Stimulated activated CD8-positive, alpha-beta memory T cell treated with anti-CD3 and anti-CD28 coated beads, Interleukin-2, amount 100 ng/mL, for 1 hour (primary cell): ENCODE measurements at places on chromosomes 16 and 17.

- DNase-seq: no peak
Measured at GRCh38 chr17:4551141-4551540, 4.0 kb downstream of the MYBBP1A start.

- DNase-seq: no peak
Measured at GRCh38 chr17:9237661-9238301, 216.5 kb downstream of the NTN1 start.

GRCh38 chr17:78133179-78133951 is 2.8 kb downstream of the TMC8 start:
- DNase-seq: no peak

DNA sequence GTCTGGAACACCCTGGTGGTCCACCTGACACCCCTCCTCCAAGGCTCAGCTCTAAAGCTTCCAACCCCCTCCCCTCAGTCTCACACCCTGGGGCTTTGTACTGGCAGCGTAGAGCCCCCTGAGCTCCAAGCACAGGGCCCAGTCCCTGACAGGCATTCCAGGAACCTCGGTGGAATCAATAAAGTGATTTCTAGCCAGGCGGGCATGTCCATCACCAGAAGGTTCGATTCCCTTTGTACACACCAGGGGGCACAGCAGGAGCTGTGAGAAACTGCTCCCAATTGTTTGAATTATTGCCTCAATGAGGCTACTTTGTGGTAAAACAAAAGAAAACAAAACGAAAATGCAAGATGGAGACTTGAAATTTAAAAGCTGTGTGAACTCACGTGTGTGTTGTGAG is 51.8 kb downstream of the SMPD3 start:
- peak; percentile 19 for DNase-seq

GRCh38 chr17:47275245-47275984 is 21.8 kb downstream of the ITGB3 start:
- no peak for DNase-seq

- no peak for DNase-seq
Measured at GRCh38 chr17:7838090-7839075, 4.4 kb downstream of the KDM6B start.

DNA sequence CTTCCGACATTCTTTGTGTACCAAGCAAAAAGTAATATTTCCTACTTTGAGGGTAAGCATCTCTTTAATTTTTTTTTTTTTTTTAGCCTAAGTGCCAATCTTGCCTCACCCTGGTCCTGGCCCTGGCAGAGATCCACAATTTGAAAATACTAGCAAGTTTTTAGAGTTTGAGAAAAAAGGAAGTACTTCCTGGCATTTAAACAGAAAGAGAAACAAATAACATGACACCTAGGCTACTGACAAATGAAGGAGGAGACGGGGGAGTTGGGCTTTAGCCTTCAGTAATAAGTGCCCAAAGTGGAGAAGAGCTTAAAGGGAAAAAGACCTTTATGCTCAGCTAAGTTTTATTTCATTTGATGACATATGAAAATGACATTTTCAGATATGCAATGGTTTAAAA is 92.8 kb downstream of the HS3ST3A1 start:
- no peak for DNase-seq

DNA sequence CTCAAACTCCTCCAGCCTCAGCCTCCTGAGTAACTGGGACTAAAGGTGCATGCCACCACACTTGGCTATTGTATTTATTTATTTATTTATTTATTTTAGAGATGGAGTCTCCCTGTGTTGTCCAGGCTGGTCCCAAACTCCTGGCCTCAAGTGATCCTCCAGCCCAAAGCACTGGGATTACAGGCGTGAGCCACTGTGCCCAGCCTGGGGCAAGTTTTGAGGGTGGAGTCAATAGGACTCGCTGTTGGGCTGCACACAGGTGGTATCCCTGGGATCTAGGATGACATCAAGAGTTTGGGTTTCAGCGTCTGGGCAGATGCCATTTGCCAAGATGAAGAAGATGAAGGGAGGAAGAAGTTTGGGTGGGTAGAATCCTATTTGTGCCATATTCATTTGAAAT is 213.9 kb downstream of the GSG1L start:
- DNase-seq: no peak

DNA sequence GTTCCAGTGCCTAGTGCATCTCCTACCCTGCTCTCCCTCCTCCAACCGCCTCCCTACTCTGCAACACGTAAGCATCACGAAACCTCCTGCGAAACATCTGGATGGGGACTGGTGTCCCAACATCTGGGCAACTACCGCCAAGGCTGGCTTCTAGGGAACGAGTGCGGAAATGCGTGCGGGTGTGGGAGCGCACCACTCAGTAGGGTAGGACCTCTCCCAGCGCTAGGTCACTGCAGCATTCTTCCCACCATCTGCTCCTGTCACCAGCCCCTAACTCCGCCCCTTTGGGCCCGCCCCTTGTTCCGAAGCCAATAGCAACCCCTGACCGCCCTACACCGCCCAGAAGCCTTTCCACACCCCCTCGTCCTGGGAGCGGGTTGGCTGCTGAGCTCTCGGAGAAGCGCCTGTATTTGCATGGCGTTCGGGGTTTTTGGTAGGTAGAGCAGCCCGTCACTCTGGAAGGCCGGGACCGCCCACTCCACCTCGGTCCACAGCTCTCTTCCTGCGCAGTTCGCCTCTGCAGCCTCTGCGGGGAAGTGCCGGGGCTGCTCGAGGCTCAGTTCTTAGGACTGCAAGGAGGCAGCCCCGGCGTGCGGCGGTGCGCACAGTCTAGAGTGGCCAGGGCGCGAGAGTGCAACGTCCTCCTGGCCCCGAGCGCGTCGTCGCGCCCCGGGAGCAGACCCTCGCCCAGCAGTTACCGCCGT is at the start of gene HS3ST3B1:
HS3ST3B1 (plus strand) TSS at position 507 of the 704 bp plus-strand sequence. CDS start 438 bp downstream, outside the sequence.
- peak; percentile 96 for DNase-seq

- DNase-seq: no peak
Measured at GRCh38 chr16:57759541-57760356, 24.2 kb downstream of the KATNB1 start.

DNA sequence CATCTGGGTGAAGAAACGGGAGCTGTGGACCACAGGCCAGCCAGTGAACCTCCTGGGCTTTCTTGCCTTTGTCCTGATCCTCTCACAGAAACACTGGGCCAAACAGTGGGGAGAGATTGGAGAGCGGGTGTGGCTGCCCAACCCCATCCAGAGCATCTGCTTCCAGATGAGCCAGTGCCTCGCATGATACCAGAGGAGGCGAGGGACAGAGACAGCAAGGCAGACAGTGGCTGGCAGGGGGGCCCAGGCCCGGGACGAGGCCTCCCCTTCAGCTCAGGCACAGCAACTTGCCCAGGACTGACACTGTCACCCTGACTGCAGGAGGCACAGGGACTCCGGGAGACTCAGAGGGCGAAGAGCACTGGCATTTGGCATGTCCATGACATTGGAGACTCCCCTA is 12.0 kb downstream of the ARHGEF15 start:
- no peak for DNase-seq

- no peak for DNase-seq
Measured at GRCh38 chr16:33059206-33059605, 134.8 kb upstream of the TP53TG3C start.

- no peak for DNase-seq
Measured at GRCh38 chr16:31148281-31148728, 1.6 kb downstream of the PRSS36 start.

- DNase-seq: no peak
Measured at GRCh38 chr16:534135-534534, 6.6 kb downstream of the CAPN15 start.

DNA sequence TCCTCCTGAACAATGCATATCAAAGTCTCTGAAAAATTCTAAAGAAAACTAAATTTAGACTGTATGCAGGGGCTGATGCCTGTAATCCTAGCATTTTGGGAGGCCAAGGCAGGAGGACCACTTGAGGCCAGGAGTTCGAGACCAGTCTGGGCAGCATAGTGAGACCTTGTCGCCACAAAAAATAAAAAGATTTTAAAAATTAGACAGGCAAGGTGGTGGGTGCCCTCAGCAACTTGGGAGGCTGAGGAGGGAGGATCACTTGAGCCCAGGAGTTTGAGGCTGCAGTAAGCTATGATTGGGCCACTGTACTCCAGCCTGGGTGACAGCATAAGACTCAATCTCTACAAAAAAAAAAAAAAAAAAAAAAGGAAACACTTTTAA is 30.1 kb upstream of the MMD start:
- DNase-seq: no peak

GRCh38 chr17:69732272-69732918 is 317.9 kb downstream of the MAP2K6 start:
- DNase-seq: no peak

DNA sequence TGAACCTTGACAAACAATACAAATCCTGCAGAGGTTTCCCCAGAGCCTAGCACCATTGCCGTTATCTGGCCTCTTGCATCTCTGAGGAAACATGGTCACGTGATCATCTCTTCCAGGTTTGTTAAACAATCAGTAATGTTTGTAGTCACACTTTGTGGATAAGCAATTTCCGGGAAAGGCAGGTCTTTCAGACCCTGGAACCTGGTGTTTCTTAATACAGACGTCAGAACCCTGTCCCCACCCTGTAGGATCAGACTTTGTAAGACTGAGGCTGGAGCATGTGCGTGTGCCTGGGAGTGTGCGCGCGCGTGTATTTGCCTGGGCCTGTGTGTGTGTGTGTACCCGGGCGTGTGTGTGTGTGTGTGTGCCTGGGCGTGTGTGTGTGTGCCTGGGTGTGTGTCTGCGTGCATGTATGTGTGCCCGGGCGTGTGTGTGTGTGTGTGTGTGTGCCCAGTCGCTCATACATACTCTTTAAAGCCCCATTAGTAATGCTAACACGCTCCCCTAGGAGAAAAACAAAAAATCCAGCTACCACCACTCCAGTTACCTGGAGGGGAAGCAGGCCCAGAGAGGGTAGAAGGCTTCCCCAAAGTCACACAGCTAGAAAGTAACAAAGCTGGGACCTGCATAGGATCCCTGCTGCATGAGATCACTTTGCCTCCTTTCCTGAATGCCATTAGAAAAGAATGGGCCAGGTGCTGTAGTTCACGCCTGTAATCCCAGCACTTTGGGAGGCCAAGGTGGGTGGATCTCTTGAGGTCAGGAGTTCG is 5.3 kb downstream of the CTNS start:
- no peak for DNase-seq

GRCh38 chr17:19237389-19238166 is 412 bp downstream of the EPN2 start:
- DNase-seq: no peak

- no peak for DNase-seq
Measured at GRCh38 chr17:76695059-76695831, 15.5 kb downstream of the MXRA7 start.

DNA sequence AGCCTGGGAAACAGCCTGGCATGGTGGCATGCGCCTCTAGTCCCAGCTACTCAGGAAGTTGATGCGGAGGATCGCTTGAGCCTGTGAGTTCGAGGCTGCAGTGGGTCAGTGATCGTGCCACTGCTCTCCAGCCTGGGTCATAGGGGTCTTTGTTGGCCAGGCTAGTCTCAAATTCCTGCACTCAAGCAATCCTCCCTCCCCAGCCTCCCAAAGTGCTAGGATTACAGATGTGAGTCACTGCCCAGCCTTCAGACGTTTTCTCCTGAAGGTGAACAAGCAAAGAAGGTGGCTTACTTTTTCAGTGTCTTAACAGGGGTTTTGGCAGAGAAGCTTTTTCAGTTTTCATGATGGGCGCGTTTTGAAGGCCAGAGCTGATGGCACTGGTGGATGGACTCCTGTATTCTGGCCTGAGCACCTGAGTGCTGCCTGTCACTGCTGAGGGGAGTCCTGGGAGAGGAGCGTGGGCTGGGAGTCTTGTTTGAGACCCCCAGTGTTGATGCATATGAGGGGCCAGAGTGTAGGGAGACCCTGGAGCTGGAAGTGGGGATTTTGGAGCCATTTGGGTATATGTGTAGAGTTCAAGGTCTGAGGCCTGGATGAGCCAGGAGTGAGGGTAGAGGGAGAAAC is 41.4 kb downstream of the FOXK2 start:
- DNase-seq: no peak

- no peak for DNase-seq
Measured at GRCh38 chr17:58244963-58245362, 6.6 kb downstream of the LPO start.

DNA sequence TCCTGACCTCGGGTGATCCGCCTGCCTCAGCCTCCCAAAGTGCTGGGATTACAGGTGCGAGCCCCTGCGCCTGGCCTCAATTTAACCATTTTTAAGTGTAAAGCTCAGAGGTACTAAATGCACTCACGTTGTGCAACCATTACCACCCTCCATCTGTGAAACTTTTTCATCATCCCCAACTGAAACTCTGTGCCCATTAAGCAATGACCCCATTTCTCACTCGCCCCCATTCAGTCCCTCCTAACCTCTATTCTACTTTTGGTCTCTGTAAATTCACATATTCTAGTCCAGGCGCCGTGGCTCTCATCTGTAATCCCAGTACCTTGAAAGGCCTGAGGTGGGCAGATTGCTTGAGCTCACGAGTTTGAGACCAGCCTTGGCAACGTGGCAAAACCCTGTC is 8.3 kb upstream of the SPNS3 start:
- no peak for DNase-seq

DNA sequence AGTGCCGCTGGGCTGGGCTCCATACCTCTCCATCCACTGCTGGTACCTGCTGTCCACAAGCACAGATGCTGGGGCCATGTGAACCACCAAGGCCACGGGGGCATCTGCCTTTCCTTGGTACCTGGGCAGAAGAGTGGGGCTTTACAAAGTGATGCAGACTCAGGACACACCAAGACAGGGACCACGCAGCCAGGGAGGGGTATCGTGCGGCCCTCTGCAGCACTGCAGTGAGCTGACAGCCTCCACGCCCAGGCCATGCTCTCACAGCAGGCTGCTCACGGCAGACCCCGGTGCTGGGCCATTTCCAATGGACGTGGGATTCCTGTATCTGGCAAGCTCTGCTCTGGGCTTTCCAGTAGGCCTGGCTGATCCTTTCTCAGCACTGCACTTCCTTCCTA is 14.4 kb downstream of the ELAC2 start:
- DNase-seq: no peak

DNA sequence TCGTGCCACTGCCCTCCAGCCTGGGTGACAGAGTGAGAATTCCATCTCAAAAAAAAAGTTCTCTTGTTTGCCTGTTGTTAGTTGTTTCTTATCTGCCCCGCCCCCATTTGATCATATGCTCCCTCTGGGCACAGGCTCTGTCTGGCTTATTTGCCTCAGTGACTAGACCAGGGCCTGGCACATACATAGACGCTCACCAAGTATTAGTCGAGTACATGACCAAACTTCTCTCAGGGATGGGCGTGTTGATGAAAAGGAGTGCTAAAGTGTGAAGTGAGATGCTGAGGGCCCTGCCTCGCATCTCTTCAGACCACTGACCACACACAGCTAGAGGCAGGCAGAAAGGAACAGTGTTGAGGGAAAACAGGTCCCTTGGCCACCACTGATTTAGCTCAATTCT is 3.3 kb upstream of the HELZ start:
- DNase-seq: no peak

- no peak for DNase-seq
Measured at GRCh38 chr16:15544405-15544804, 98.5 kb downstream of the MARF1 start.

- no peak for DNase-seq
Measured at GRCh38 chr17:48595278-48595999, 1.9 kb upstream of the HOXB5 start.

GRCh38 chr17:31674305-31674704 is 184.7 kb downstream of the COPRS start:
- no peak for DNase-seq

- no peak for DNase-seq
Measured at GRCh38 chr16:67979955-67980678, at the start of gene DPEP3. Gene DPEP3, minus strand, starts transcription at chr16:67980499. Its CDS starts 119 bp downstream, at chr16:67980380.
